Right lung (tissue), 10 donors: ENCODE measurements at places on chromosomes 16 and 17. TPM values are rescaled to one million over a fixed set of nuclear protein-coding genes. Genes with fewer than 3 reads are reported as not detected.

The TSC2 gene
- 133 TPM for polyA plus RNA-seq

The ZNF423 gene
- 29.9 TPM for polyA plus RNA-seq

The SRL gene
- polyA plus RNA-seq: 5.0 TPM

The C17orf78 gene
- polyA plus RNA-seq: 0.14 TPM

The VMO1 gene
- polyA plus RNA-seq: 0.40 TPM

The ATP2A3 gene
- polyA plus RNA-seq: 7.3 TPM

The KRTAP1-5 gene
- polyA plus RNA-seq: not detected

The CCL22 gene
- 0.15 TPM for polyA plus RNA-seq

DNA sequence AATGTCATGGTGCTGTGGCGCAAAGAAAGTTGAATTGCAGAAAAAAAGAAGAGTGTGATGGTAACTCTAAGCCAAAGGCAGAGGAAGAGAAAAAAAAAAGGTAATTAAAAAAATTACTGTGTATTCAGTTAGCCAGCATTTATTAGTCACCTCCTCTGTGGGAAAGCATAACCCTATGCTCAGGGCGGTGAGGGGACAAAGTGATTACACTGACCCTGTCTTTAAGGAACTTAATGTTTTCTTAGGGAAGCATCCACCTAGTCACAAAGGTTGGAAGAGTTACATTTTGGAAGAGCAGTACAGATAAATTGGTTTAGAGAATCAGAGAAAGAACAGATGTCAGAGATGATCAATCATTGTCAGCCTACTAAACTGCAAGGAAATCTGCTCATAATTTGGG, 410.3 kb downstream of the CDH11 start:
- no peak for DNase-seq

- no peak for DNase-seq
Observed at GRCh38 chr17:76446449-76447231, 6.3 kb downstream of the UBE2O start.

DNA sequence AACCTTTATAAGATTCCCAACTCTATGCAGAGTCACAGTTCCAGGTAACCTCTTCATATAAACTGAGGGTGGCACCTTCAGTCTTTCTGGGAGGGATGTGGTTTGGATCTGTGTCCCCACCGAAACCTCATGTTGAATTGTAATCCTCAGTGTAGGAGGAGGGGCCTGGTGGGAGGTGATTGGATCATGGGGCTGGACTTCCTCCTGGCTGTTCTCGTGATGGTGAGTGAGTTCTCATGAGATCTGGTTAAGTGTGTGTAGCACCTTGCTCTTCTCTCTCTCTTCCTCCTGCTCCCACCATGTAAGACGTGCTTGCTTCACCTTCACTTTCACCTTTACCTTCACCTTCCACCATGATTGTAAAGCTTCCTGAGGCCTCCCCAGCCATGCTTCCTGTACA, 30.5 kb downstream of the HS3ST2 start:
- DNase-seq: no peak

GRCh38 chr17:42774066-42774745, 957 bp downstream of the VPS25 start:
- DNase-seq: no peak

GRCh38 chr17:49992933-49993422, 2.0 kb downstream of the DLX3 start:
- DNase-seq: no peak

DNA sequence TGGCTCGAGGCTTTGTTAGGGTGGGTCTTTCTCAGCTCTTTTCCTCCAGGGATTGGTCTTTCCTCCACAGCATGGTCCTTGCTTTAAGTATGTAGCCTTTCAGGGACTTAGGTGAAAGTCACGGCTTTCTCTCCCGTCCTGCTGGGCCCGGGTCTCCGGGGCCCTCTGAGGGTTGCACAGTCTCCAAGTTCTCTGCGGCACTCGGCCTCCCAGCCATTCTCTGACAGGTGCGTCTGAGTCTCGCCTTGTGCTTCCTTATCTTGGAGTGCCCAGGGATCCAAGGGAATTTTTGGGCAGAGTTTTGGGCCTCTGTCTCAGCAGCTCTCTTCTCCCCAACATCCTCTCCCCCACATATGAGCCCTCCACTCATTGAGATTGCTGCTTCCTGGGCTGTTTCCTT, 36.6 kb downstream of the ZNF750 start:
- DNase-seq: no peak

DNA sequence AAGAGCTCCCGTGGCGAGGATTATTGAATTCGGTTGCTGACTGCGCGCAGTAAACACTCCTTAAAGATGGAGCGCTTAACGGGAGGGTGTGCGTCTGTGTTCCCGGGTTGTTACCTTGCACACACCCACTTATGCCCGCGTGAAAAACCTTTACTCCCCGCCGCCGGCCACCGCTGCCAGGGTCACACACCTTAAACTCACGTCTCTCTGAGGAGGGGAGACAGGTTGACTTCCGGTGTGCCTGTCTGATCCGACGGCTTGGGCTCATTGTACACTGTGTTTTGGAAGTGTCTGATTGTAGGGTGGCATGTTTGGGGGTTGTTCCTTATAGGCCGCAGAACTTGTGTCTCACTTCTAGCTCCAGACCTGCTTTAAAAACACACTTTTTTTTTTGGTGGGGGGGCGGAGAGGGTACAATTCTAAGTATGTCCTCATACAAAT, 66.8 kb downstream of the KPNA2 start:
- no peak for DNase-seq

- DNase-seq: no peak
Observed at GRCh38 chr17:15942207-15942833, 2.6 kb upstream of the ADORA2B start.

GRCh38 chr16:85243308-85243707, 131.0 kb upstream of the CIBAR2 start:
- no peak for DNase-seq

- DNase-seq: no peak
Observed at GRCh38 chr16:51734220-51734619, 583.1 kb upstream of the SALL1 start.

GRCh38 chr16:23523876-23524385, 13.6 kb upstream of the GGA2 start:
- DNase-seq: no peak

DNA sequence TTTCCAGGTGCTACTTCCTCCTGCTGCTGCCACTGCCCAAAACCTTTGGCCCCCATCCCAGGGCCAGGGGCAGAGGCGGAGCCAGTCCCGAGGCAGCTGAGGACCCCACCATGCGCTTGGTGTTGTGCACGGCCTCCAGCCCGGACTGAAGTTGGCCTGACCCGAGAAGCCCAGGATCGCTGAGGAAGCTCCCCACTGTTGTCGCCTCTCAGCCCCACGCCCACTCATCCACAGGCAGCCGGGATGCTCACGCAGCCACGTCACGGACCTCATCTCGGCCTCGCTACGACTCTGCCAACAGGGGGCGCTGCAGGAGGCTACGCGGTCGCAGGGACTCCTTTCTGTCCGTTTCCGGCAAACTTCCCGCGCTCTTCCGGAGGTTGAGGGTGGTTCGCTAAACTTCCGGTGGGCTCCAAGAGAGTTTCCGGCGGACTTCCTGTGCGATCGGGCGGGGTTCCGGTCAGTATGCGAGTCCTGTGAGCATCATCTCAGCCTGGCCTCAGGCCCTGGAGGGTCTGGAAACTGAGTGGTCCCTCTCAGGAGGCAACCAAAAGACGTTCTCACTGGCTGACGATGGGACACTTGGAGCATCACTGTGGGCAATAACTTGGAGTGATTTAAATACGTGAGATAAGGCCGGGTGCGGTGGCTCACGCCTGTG, 12.4 kb downstream of the ZG16B start:
- DNase-seq: peak; percentile 30

DNA sequence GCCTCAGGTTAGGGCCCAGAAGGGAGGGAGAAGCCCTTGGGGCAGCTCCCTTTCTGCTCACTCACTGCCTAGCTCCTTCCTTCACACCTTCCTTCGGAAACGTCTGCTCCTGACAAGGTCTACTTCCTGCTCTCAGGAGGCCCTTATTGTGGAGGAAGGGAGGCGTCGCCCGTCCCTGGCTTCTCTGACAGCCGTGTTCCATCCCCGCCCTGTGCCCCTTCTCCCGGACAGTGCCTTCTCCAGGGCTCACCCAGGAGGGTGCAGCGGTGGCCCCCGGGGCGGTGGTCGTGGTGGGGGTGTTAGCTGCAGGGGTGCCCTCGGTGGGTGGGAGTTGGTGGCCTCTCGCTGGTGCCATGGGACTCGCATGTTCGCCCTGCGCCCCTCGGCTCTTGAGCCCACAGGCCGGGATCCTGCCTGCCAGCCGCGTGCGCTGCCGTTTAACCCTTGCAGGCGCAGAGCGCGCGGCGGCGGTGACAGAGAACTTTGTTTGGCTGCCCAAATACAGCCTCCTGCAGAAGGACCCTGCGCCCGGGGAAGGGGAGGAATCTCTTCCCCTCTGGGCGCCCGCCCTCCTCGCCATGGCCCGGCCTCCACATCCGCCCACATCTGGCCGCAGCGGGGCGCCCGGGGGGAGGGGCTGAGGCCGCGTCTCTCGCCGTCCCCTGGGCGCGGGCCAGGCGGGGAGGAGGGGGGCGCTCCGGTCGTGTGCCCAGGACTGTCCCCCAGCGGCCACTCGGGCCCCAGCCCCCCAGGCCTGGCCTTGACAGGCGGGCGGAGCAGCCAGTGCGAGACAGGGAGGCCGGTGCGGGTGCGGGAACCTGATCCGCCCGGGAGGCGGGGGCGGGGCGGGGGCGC, 231.9 kb downstream of the SEC14L1 start:
- peak; percentile 94 for DNase-seq

GRCh38 chr17:51028176-51028863, 92.3 kb downstream of the SPAG9 start:
- no peak for DNase-seq

DNA sequence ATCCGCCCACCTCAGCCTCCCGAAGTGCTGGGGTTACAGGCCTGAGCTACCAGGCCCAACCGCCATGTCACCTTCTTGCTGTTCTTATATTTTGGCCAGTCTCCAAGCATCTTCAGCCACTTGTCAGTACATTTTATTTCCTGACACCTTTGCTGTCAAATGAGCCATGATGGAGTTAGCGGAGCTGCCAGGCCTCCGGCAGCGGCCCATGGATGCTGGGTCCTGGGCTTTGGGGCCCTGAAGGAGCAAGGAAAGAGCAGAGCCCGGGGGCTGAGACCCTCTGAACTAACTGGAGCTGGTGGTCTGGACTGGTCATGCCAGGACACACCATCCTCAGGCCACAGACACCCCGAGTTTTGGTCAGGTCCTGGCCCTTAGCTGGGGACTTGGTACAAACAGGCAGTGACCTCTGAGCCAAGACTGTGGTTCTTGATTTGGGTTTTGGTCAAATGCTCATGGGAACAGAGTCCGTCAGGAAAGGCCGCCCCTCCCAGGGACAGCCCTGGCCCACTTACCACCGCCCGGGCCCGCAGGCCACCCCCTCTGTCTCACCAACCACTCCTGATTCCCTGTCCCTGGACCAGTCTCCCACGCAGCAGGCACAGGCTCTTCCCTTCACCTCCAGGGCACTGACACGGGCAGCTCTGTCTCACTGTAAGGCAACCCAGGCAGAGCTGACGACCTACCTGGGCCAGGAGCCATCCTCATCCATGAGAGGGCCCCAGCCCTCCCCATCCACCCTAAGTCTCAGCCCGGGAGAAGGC, 42.0 kb downstream of the TNFRSF13B start:
- no peak for DNase-seq

GRCh38 chr16:627454-628239, 3.1 kb upstream of the WFIKKN1 start:
- DNase-seq: no peak

DNA sequence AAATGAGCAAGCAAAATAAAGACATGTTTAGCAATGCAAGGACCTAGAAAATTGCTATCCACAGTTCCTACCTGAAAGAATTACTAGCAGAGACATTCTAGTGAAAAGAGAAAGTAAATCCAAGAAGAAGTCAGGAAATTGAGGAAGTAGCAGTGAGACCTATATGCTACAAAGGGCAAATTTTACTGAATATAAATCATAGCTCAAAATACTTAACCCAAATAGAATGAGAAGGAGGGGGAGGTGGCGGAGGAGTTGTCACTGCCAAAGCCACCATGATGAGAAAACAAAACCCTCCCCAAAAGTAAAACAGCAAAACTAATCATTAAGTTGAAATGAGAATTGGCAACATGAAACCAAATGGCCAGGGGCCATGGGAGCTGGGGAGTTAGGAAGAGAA, 39.3 kb downstream of the PITPNM3 start:
- no peak for DNase-seq

DNA sequence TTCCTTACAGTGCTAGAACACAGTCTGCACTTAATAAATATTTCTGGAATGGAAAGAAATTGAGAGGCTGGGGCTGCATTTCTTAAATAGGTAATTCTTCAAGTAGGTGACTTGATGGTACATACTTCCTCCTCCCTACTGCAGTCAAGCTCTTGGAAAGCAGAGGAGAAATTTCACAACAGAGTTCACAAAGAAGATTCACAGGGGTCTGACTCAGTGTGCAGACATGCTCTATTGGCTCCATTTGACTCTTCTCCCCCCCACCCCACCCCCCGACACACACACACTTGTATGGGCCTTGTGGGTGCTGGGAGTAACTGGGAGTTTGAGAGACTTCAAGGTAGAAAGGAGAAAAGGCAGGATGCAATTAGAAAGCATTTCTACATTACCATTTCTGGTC, 6.2 kb upstream of the MYOCD start:
- no peak for DNase-seq

DNA sequence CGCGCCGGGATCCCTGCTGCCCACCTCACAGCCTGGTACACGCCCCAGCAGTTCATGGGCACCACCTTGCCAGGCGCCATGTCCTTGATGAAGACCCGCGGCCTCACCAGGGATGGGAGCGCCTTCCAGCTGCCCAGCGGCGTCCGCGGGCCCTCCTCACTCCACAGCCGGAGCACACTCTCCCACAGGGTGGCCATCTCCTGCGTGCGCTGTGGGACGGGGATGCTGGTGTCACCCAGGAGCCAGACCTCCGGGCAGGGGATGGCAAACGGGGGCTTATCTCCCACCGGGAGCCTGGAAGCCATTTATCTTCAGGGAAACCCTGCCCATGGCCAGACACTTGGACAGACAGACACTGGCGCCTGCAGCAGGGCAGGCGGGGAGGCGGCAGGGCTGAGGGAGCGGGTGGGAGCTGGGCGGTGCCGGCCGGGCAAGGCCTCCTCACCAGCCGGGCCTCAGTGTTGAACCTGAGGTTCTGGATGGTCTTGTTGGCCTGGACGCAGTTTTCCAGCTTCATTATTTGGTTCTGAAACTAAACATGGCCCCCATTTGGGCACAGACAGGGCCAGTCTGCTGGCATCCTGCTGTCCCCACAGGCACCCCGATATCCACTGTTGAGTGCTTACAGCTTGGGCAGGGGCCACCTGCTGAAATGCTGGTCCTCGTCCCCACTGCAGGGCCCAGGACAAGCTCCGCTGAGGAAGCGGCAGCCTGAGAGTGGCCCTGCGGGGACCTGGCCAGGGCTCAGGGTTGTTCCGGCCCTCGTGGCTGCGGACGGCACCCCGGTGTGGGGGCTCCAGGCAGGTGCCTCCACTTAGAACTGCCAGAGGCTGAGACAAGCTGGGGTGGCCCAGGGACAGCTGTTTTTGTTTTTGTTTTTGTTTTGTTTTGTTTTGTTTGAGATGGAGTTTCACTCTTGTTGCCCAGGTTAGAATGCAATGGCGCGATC, 4.0 kb downstream of the PERCC1 start:
- no peak for DNase-seq

- no peak for DNase-seq
Observed at GRCh38 chr17:42275527-42276358, 448 bp downstream of the STAT5B start.

GRCh38 chr17:48770954-48771353, 42.4 kb upstream of the HOXB13 start:
- no peak for DNase-seq
